ENCODE measurements at places on chromosomes 2 and 18. TPM values are rescaled to one million over a fixed set of nuclear protein-coding genes. Genes with fewer than 3 reads are reported as not detected.

- DNase-seq: no peak
- H3K27me3 ChIP-seq: peaks cover 4% of the 10 kb centered on the region
- H3K4me1 ChIP-seq: peaks cover 4% of the 10 kb centered on the region
- no peak overlapping the region for H3K27ac ChIP-seq
Measured at GRCh38 chr18:56118422-56118821, 520.0 kb downstream of the TXNL1 start.

Gene RFTN2
- total RNA-seq: 5.4 TPM

Gene ALPG
- total RNA-seq: not detected

Gene MRO
- total RNA-seq: not detected

Data from progenitor cell of endocrine pancreas (in vitro differentiated cells).